Psoas muscle (tissue), 8 donors: ENCODE measurements at places on chromosomes 12 and 14. TPM values are rescaled to one million over a fixed set of nuclear protein-coding genes. Genes with fewer than 3 reads are reported as not detected.

Gene TAS2R7
- not detected for total RNA-seq

Gene TUBA1B
- total RNA-seq: 257 TPM

GRCh38 chr14:68950111-68950510, 29.0 kb downstream of the ACTN1 start:
- DNase-seq: no peak

DNA sequence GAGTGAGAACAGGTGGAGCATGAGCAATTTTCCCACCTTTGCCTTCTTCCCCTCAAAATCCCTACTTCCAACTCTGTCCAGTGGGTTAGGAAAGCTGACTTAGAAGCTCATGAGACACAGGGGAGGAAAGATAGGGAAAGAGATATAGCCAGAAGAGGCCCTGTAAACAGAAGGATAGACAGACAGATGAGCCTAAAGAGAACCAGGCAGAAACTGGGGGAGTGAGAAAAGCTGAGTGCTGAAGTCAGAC, 5.0 kb downstream of the AJUBA start:
- DNase-seq: no peak

DNA sequence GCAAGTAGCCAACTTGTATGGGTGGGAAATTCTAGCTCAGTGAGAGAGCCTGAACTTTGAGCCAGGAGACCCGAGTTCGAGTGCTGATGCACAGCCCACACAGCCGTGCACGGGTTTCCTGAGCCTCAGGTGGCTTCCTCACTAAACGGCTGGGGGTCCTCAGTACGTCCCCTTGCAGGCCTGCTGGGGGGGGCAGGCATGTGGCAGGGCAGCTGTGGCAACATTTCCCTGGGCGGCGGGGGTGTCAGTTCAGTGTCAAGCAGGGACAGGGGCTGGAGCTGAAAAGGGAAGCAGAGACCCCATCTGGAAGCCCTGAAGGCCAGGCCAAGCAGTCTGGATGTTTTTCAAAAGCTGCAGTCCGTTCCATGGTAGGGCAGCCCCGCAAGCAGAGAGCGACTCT, 14.6 kb upstream of the DIO3 start:
- no peak for DNase-seq

Gene ZNF385A
- total RNA-seq: 85.8 TPM

Gene LGMN
- total RNA-seq: 56.8 TPM

- peak; percentile 19 for DNase-seq
Measured at GRCh38 chr14:72303930-72304329, 371.7 kb downstream of the RGS6 start.

GRCh38 chr14:104305511-104306449, 167.4 kb downstream of the KIF26A start:
- DNase-seq: peak; percentile 34

GRCh38 chr14:77198561-77198960, 17.0 kb downstream of the TMEM63C start:
- no peak for DNase-seq

DNA sequence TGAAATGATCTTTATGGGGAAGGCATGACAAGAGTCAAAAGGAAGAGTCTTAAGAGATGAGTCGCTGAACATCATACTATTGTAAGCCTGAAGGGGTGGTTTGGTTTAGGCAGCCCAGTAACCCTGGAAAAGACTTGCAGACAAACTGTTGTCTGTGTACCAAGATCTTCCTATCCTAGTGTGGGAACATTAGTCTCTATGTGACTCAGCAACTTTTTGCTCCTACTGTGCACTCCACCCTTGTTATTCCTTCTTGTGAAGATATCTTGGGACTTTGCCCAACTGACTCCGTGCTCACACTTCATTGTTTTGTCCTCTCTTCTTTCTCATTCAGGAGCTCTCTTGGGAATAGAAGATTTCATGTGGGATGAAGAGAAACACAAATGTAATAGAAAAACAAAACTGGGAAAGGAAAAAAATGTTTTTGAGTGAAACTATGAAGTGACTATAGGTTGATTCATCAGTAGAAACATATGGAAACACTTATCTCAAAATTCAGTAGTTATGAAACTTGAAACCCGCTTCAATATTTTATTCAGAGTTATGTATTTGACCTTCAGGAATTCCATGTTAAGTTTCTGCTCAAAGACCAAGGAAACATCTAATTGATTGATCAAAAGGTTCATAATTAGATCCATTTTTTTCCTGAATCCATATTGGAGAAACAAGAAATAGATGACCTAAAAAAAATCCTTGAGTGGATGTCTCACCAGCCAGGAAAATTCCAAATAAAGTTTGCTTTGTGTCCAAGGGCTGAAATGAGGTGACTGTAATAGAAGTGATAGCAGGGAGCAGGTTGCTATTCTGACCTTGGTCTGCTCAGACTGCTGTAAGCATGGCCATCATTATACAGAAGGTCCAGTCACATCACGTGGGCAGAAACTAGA, 67.2 kb downstream of the BTG1 start:
- no peak for DNase-seq

- DNase-seq: no peak
Measured at GRCh38 chr12:131699434-131699833, 11.5 kb upstream of the SFSWAP start.

DNA sequence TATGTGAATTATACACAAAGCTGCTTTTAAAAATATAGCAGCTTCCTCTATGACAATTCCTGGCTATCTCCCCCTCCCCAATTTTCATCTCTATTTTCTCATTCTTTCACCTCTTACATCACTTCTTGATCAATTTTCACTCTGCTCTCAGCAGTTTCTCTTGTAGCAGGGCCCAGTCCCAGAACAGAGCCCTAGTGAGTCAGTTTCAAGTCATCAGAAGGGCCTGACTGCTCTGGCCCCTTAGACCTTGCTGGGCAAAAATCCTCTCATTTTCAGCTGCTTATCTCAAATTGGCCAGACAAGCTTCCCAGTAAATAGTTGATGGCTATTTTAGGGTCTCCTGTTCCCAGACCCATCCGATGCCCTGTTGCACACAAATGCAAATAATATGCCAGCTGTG, 101.4 kb downstream of the TTC7B start:
- DNase-seq: no peak

- no peak for DNase-seq
Measured at GRCh38 chr12:13223179-13223804, 26.8 kb downstream of the EMP1 start.

DNA sequence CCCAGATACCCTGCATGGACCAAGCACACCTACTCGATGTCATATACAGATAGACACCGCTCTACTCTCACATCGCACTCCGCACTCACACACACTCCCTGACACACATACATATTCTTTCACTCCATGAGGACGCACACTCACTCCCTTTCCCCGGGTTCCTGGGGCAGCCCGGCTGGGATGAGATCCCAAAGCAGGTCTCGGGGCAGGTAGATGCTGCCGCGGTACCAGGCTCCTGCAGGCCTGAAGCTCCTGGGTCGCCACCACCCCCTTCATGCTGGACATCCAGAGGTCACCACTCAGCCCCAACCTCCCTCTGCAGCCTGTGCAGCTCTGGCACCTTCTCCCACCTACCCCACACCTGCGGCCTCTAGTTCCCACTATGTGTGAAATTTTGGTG, 2.3 kb downstream of the C1QL4 start:
- DNase-seq: no peak

Gene CRY1
- total RNA-seq: 18.8 TPM

- no peak for DNase-seq
Measured at GRCh38 chr14:32761381-32761968, 177.2 kb upstream of the NPAS3 start.

DNA sequence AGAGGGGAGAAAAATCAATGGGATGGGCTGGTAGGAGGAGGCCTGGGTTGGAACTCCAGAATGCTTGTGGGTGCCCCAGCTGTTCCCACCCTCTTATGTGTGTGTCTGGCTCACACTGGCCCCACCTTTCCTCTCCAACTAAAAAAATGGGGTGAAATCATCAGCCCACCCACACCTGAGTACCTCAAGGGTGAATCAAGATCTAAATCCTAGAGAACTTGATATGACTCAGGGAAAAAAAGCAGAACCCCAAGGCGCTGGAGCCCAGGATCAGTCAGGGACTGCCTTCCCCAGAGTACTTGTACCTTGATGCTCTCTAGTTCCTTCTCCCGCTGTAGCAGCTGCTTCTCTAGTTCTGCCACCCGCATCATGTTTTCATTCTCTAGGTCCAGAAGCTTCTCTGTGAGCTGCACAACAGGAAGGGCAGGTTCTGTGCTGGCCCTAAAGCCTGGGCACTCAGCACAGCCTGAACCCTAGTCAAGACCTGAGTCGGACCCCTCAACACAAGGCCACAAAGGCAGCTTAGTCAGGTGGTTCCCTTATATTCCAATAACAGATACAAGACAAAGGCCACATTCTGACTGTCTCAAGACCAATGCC, 29.7 kb downstream of the PRPF40B start:
- DNase-seq: no peak

Gene NKX2-1
- total RNA-seq: not detected

Gene BDKRB2
- 0.30 TPM for total RNA-seq

Gene ADAM21
- 0.26 TPM for total RNA-seq

Gene HELB
- total RNA-seq: 1.9 TPM

DNA sequence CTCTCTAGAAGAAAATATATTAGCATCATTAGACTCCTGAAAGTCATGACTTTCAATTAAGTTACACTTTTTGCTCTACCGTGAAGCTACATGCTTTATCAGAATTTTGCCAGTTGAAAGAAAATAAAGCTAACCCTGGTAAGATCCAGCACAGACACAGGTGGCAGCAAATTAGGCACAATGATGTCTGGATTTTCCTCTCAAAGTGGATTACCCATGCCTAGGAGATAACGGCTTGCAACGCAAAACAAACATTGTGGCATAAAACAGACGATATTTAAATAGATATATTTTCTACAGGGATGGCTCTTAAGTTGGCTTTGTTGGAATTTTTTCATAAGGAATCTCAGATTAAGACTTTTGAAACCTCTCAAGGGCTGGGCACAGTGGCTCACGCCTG, 33.4 kb downstream of the BCAT1 start:
- no peak for DNase-seq

Gene SLC6A13
- total RNA-seq: not detected

Gene PZP
- 0.25 TPM for total RNA-seq

Gene RIMKLB
- 4.6 TPM for total RNA-seq

Gene PPP1R3E
- 15.2 TPM for total RNA-seq

DNA sequence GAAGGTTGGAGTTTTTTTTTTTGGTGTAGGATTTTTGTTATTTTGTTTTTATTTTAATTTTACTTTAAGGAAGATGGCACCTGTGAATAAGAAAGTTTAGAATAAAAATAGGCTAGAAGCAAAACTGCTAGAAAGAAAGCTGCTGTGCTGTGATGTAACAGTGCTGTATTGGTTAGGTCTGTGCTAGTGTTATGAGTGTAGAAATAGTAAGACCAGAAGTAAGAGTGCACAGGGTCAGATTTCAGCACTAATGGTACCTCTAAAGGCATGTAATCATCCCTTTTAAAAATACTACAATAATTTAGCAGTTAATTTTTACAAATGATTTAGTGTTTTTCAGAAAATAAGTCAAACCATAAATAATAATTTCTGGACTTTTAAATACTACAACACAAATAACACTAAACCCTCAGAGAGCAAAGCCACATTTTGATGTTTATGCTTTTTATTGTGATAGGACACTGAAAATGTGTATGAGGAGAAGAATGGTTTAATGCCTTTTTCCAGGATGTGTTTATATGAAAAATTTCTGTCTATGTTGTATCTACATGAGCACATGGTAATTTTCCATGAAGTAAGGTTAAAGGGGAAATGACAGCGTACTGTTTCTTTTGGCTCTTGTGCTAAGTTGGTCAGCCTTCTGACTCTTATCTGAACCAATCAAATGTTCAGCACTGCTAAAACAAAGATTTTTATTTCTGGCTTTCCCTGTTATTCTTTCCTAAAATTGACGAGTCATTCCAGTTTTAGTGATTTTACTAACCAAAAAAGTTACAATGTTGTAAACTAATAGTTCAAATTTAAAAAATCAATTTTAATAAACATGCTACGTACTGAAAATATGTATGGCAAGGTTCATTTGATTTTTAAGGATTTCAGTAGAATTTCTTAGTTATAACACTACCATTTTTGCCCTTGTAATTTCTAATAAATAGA, 96.1 kb downstream of the PPHLN1 start:
- DNase-seq: no peak

DNA sequence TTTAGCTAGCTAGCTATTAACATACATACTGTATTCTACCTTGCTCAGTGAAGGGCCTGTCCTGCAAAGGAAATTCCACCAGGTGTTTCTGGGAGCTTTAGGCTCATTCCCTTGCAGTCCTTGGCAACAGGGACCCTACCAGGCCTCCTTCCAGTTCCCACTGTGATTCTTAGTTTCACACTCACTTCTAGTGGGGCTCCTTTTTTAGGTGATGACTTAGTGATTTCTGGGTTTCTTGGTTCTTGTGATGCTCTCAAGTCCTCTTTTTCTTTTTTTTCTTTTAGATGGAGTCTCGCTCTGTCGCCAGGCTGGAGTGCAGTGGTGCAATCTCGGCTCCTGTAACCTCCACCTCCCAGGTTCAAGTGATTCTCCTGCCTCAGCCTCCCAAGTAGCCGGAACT, 10.4 kb upstream of the STRN3 start:
- DNase-seq: no peak

Gene GNG2
- 8.2 TPM for total RNA-seq

DNA sequence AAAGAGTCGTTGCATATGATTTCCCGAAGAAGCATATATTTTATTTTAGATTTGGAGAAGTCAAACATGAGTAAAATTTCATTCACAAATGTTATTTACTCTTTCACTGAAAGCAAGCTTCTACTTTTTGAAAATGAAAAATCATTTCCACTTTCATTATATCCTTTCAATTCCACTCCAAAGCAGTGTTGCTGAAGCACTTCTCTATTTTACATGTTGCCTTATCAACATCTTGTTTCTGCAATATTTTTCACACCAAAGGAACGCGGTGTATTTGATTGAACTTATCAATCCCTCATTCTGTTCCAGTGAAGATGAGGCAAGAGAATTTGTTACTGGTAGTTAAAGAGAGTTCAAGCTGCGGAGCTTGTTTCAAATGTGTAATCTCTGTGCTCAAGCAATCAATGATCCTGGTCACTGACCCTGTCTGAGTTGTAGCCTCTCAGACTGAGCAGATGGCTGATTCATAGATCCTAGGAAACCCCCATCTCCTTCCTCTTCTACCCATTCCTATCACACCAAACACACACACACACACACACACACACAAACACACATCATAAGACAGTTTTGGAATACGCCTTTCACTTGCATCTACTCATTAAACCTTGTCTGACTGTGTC, 236.2 kb upstream of the FLRT2 start:
- no peak for DNase-seq

DNA sequence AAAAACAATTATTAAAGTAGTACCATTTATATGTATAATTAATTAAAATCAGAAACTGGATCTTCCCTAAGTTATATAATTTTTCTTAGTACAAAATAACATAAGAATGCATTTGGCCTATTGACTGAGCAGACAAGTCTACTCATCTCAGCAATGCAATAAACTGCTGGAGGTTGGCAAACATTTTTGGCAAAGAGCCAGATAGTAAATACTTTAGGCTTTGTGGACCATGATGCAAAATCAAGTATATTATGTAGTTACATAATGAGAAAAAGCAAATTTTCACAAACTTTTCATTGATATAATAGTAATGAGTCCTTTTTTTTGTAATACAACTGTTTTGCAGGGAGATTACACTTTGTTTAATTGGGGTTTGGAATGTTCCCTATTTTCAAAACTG, 30.9 kb downstream of the ERGIC2 start:
- no peak for DNase-seq

Gene FZD10
- 0.22 TPM for total RNA-seq

GRCh38 chr14:104031384-104031783, 54.1 kb upstream of the ASPG start:
- DNase-seq: no peak

Gene PNMA1
- 9.3 TPM for total RNA-seq

GRCh38 chr14:105974902-105975301, 448.5 kb downstream of the TMEM121 start:
- no peak for DNase-seq
